Activated T-cell treated with anti-CD3 and anti-CD28 coated beads, Interleukin-2, amount 50 U/mL, for 72 hours (primary cell): ENCODE measurements at places on chromosomes 16 and 17.

DNA sequence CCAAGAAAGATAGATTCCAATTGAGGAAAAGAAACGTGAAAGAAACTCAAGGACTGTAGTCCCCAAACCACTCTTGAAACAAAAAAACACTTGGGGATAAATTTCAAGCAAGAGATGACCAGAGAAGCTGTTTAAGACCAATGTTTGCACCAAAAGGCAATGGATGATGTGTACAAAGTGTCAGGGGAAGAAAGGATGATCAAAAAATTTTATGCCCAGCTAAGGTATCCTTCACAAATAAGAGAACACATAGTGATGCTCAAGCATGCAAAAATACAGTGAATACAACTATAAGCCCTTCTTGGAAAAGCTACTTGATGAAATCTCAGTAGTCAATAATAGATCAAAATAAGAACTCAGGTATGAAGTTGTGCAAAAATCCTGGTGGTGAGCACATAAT is 281.1 kb downstream of the CEP112 start:
- no peak for DNase-seq

DNA sequence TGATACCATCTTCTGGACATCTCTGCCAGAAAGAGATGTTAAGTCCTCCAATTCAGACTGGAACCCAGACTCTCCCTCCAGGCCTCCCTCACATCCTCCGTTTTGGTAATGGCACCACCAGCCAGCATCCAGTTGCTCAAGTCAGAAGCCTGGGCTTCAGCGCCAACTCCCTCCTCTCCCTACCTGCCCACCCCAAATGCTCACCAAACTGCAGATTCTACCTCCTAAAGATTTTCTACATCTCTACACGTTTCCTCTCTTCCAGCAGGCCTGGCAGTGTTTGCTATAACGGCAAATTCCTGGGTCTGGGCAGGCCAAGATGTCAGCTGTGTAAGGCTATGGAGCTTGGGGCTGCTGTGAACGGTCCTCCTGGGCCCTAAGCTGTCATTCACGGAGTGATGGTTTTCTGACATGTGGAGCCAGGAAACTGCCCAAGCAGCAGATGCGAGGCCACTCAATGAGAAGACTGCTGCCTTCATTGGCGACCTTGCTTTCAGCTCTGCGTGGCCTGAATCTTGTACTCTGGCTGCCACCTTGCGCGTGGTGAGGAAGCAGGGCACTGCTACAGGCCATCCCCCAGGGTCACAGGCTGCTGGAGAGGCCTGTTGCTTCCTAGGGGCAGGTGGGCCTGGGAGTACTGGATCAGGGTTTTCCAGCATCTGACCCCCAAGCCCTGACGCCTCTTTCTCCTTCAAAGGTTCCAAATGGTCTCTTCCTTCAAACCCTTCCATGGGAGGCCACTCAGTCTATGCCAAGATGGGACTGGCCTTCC is 37.7 kb downstream of the TBX4 start:
- no peak for DNase-seq

DNA sequence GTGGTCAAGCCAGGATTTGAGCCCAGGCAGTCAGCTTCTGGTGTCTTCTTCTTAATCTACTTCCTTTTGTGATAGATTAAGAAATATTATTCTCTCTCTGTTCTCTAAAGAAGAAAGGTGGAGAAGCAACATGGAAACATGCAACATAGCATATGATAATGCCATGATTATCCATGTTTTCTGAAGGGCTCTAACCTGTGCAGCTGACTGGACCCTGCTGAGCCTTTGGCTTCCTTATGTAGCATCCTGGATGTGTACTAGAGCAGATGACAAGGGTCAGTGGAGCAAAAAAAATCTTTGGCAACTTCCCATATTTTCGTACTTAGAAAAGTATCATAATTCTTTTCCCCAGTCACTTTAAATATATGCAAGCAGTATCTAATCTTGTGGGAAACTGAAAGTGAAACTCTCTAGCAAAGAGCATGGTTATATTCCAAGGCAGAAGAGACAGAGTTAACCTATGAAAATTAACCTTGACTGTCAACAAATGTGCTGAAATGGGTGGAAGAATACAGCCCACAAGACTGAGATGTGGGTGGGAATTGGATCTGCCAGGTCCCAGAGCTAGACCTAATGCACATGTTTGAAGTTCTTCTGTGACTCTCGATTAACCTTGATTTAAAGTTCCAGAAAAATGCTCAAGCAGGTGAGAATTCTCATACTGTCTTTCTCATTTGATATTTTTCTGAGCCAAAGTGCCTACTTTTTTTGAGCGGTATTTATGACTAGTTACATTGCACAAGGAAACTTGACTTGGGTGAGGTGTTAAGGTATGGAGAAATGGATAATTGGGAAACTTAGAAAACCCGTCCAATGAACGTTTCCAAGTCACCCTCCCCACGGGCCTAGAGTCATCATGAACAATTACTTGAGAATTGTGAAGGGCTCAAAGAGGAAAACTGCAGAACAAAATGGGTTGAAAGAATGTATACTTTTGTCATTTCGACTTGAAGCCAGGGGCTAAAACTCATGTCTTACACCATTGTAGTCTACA is 248.6 kb downstream of the FTO start:
- no peak for DNase-seq

- no peak for DNase-seq
These were observed 164.3 kb downstream of the ABCA8 start for GRCh38 chr17:68790931-68791330.

- no peak for DNase-seq
These were observed 529.1 kb downstream of the WWOX start for GRCh38 chr16:78628461-78629045.

- DNase-seq: no peak
These were observed 67.7 kb upstream of the NFAT5 start for GRCh38 chr16:69497876-69498596.

DNA sequence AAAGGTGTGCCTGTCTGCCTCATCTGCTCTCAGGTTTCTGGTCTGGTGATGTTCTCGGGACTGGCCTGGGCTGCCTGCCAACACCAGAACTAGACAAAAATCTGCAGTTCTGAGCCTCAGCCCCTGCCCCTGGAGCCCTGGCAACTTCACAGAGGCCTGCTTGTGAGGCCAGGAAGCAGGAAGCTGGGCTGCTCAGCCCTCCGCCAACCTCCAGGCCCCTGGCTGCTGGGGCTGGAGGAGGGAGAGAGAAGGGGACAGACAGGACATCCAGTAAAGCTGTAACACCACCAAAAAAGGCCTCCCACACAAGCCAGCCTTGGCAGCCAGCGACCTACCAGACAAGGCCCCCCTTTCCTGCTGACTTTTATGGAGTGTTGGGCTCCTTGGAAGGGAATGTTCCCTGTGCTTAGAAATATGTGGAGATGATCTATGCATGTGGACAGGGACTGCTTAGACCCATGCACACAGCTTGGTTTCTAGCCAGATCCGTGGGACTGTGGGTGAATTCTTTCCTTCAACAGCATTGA is 157.6 kb downstream of the XYLT1 start:
- no peak for DNase-seq

GRCh38 chr16:6494716-6495115 is 837.9 kb upstream of the RBFOX1 start:
- no peak for DNase-seq

- no peak for DNase-seq
These were observed 59.5 kb downstream of the CHD9NB start for GRCh38 chr16:52993179-52993578.

GRCh38 chr17:77174928-77175661 is 34.3 kb downstream of the SEC14L1 start:
- DNase-seq: no peak

DNA sequence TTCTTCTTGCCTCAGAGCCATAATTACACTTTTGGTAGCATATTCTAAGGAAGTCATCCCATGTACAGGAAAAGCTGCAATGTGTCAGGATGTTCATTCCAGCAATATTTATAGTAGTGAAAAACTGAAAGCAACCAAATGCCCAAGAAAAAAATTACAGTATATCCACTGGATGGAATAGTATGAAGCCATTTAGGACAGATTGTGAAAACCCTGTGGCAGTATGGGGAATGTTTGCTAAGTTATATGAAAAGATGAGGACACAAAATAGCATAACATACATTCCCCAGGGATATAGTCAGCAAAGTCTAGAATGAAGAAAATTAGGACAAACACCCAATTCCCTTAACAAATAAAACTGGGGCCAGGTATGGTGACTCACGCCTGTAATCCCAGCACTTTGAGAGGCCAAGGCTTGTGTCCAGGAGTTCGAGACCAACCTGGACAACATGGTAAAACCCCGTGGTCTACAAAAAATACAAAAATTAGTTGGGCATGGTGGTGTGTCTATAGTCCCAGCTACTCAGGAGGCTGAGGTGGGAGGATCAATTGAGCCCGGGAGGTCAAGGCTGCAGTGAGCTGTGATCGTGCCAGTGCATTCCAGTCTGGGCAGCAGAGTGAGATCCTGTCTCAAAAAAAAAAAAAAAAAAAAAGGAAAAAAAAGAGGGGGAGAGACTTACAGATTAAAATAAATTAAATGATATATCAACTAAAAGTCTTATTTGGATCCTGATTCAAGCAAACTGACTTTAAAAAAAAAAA is 2.3 kb downstream of the LRRC3C start:
- DNase-seq: no peak

- peak; percentile 16 for DNase-seq
These were observed 19.9 kb upstream of the MMD start for GRCh38 chr17:55441544-55441943.

DNA sequence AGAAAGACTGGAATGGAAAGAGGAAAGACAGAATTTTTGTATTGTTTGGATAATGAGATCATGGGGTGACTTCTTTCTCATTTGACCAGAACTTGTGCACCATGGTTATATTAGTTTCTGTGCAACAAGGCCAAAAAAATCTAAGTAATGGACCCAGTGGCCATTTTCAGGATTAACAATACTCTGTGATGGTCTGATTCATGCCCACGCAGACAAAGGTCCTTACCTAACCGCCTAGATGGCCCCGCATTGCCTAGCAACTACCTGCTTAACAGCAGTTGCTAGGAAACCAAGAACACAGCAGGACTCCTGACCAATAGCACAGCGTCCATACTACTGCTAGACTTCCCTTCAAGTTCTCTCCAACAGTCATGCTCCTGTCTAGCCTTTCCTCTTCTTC is 22.4 kb downstream of the MIS12 start:
- no peak for DNase-seq

GRCh38 chr17:75896415-75897159 is at the start of gene TRIM65:
Gene TRIM65, minus strand, starts transcription at chr17:75896951. Its CDS starts 14 bp downstream, at chr17:75896937.
- peak; percentile 86 for DNase-seq

DNA sequence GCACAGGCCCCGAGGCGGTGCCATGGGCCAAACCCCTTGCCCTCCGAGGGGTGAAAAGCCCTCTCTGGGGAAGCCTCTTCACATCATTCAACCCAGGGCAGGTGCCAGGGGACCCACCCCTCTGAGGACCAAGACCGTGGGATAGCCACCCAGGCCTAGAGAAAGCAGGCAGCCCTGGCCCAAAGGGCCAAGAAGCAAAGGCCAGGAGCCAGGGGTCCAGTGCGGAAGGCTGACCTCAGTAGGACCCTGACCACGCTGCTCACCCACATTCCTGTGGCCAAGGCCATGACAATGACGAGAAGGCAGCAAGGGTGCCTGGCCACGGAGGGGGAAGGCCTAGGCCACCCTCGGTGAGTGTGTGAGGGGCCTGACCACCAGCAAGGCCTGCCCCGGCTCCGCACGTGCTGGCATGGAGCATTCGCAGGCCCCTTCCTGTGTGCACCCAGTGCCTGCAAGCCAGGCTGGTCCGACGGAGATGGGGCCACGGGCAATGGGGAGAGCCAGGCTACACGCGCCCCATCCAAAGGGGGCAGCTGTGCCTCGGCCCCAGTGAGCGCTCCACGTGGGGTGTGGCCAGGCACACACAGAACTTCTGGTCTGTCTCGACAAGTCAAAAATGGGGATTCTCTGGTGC is 24.5 kb upstream of the RASD1 start:
- no peak for DNase-seq

DNA sequence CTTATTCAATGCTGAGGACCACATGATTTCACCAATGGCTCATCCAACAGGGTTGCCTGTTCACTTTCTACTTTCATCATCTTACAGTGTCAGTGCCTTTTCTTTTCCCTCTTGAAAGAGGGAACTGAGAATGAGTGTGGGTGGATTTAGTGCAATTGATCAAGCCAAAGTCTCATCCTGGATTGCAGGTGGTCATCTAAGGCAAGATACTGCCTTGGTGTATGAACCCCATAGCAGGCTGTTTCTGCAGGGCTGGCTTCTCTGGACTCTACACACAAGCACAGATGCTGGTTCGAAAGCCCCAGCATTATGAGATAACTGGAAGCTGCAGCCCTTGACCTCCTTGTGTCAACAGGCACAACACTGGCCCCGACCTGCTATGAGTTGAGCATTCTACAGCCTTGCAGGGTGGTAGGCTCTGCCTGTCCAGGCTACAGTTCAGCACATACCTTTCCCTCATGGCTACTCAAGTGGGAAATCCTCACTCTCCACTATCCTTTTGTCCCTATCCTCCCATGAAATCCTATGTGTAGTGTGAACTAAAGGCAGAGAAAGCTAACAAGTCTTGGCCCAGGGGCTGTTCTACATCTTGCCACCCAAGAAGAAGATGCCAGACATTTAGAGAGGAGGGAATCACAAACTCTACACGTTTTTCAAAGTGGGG is 358.7 kb downstream of the SLC39A11 start:
- no peak for DNase-seq

- no peak for DNase-seq
These were observed 7.0 kb downstream of the VAC14 start for GRCh38 chr16:70793851-70794502.

GRCh38 chr16:55225972-55226542 is 97.9 kb upstream of the IRX6 start:
- DNase-seq: no peak

DNA sequence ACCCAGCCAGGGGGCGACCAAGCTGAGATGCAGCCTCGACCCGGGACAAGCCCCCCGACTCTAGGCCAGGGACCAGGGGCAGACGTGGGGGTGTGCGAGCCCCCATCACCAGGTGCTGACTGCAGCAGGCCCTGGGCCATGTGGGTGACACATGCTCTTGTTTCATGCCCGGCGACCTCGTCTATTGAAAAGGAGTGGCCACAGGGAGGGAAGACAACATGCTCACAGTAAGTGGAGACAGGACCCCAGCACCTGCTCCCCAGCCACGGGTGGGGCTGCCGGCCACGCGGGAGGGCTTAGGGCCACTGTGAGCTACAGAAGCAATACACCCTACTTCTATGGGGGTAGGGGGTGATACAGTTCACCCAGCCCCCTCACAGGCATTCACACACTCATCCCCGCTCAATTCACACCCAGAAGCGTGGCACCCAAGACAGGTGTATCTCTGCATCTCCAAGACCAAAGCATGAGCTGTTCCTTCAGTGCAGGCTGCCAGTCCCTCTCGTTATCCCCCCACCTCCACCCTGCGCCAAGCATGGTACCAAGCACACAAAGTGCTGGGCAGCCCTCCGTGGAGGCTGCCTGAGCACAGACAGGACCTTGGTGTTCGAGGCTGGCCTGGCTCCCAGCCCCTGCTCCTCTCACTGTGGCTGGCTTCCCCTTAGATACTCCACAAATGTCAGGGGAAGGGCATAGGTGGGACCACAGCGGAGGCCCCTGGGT is 13.6 kb downstream of the VASN start:
- DNase-seq: no peak

DNA sequence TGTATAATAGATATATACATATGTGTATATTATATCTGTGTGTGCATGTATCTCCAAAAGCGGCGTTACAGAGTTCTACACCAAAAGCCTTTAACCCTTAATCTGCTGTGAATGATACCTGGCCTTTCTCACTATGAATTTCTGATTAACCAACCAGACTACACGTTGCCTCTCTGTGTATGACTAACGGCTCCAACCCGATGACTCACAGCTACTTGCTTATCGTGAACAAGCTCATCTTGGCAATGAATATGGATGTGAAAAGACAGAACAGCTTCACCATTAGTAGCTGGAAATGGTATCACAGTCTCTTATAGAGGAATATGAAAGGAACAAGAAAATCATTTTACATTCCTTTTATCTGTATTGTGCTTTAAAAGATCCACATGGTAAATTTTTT is 23.8 kb upstream of the ARHGAP44 start:
- no peak for DNase-seq
